ENCODE measurements at places on chromosomes 2 and 18.

DNA sequence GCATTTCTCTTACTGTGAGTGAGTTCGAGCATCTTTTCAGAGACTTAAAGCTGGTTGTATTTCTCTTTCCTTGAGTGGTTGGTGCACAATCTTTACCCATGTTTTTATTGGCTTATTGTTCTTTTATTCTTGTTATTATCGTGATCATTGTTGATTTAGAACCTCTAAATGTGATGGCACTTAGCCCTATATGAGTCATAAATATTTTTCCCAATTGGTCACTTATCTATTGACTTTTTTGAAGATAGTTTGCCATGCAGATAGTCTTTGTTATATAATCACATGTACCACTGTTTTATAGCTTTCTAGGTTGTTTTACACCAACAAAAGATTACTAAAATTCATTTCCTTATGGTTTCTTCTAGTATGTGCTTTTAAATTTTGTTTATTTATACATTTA is 141.6 kb upstream of the MSH6 start:
- no peak for ATAC-seq

- no peak for ATAC-seq
Measured at GRCh38 chr2:138536302-138536701, 34.7 kb downstream of the SPOPL start.

DNA sequence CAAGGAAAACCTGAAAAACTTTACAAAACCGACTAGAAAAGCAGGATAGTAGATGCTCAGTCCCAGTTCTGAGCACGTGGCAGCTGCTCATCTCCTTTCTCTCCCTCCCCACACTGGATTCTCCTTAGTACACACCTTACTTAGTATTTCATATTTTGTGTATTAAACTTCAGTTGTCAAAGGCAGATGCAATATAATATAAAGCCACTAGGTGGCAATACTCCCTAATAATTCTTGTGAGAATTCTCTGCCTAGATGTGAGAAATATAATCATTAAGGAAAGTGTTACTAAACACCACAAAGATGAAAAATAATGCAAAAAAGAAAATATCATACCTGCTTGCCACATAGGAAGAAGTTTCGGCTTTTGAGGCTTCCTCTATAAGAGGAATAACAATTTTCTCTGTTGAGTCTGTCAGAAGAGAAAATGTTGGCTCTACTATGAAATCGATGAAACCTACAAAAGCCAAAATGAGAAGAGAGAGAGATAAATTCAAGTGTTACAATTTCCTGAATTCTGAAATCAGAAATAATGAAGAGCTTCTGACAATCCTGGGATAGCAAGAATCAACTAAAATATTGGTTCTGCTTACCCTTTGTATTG is 200.6 kb downstream of the PPP1R1C start:
- ATAC-seq = no peak

- no peak for ATAC-seq
Measured at GRCh38 chr2:71210292-71210691, 16.6 kb downstream of the PAIP2B start.

- ATAC-seq = no peak
Measured at GRCh38 chr2:101474731-101475384, at the start of gene RFX8. Gene RFX8 (minus strand): TSS chr2:101475112. CDS start chr2:101466848, 8,264 bp downstream.
